ENCODE measurements at places on chromosomes 2 and 18. TPM values are rescaled to one million over a fixed set of nuclear protein-coding genes. Genes with fewer than 3 reads are reported as not detected.

The TUBA3E gene
- not detected for total RNA-seq

The MC2R gene
- total RNA-seq = not detected

The FAP gene
- total RNA-seq = 4.2 TPM

The GAREM1 gene
- 15.7 TPM for total RNA-seq

- no peak for DNase-seq
Observed at GRCh38 chr2:172978063-172978383, 97.6 kb upstream of the MAP3K20 start.

DNA sequence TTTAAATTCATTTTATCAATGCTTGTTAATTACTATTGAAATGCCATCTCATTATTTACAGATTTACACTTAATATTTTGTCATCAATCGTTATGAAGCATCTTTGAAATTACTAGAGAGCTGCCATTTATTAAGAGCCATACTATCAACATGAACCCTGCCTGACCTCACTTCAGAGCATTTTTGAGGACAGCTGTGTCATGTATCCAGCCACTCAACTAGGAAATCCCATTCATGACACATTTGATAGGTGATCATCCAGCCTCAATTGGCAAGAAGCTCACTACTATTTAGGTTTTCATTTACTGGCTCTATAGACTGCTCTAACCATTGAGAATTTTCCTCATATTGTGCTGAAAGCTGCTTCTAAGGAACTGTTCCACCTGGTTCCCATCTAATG is 40.6 kb upstream of the TLK1 start:
- DNase-seq = no peak
